ENCODE measurements at places on chromosomes 3 and 15. TPM values are rescaled to one million over a fixed set of nuclear protein-coding genes. Genes with fewer than 3 reads are reported as not detected.

- DNase-seq: no peak
Observed at GRCh38 chr15:58331560-58331912, 100.3 kb upstream of the LIPC start.

DNA sequence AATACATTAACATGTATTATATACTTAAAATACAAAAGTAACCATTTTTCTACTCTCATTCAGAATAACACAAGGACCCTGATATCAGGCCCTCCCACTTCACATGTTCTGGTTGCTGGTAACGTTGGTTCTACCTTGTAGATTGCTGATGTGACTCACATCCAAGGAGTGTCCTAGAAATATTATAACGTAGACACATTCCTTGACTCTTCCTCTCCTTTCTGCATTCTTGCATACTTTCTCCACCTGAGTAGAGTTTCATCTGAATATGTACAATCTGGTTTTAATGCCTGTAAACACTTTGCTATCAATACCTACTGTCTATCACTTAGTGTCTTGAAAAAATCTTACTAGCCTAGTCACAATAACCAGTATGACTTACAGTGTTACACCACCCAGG lies 35.0 kb upstream of the NEDD4 start:
- no peak for DNase-seq

GRCh38 chr15:38685686-38686339 lies 121.2 kb upstream of the RASGRP1 start:
- DNase-seq: no peak

DNA sequence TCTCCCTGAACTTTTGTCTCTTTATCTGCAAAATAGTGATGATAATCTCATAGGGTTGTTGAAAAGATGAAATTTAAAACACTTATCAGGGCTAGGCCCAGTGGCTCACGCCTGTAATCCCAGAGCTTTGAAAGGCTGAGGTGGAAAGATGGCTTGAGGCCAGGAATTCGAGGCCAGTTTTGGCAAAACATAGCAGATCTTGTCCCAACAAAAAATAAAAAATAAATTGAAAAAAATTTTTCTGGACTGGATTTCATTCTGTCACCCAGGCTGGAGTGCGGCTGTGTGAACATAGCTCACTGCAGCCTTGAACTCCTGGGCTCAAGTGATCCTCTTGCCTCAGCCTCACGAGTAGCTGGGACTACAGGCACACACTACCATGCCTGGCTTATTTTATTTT lies 29.6 kb downstream of the LMLN start:
- DNase-seq: peak; percentile 22

GRCh38 chr3:79306934-79307570 lies 460.7 kb downstream of the ROBO1 start:
- no peak for DNase-seq

Gene HTD2
- 15.1 TPM for total RNA-seq

Gene IREB2
- total RNA-seq: 45.9 TPM

Gene GBE1
- total RNA-seq: 31.8 TPM

Gene FANCD2OS
- total RNA-seq: not detected

All from tibial nerve (tissue), 4 donors.